ENCODE measurements at places on chromosomes 7 and 10.

DNA sequence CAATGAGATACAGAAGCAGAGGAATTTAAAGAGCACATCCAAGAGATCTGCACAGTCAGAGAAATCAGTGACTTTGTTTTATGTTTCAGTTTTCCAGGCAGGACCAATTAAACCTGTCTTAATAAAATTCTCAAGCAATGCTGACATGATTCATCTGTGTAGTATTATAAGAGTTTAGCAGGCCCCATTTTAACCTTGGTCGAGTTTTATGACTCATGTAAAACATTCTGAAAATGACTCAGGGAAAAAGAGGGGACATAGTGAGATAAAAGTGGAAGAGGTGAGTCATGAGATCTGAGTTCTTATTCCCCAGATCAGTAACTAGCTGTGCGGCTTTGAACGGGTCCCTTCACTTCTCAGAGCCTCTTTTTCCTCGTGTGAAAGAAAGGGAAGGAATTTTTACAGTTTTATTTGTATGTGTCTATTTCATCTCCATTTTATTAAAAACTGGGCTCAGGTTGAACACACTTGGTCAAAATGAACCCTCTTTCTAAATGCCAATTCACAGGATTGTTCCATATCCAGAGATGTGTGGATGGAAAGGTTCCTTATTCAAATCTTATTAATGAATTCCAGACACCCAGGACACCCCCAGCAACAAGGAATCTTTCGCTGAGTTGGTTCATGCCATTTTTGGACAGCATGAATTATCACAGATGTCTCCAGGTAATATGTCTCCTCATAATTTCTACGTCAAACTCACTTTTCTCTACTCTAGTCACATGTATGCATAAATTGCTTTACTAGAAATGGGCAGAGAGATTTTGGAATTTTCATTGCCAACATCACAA is 143.2 kb downstream of the JAZF1 start:
- DNase-seq = no peak

DNA sequence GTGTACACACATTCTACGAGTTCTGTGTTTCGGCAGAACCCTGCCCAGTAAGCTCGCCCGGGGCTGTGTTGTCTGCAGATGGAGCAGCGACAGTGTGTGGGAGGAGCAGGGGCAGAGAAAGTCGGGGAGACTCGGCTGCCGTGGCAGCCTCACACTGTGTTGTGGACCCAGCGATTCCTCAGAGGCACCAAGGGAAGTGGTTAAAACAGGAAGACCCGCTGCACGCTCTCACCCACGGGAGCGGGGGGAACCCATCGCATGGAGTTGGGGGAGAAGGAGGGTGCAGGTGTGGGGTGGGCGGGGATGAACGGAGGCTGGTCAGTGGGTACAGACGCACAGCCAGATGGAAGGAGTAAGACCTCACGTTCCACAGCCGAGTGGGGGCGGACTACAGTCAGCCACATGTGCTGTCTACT is 250.2 kb downstream of the ELFN1 start:
- DNase-seq = no peak

DNA sequence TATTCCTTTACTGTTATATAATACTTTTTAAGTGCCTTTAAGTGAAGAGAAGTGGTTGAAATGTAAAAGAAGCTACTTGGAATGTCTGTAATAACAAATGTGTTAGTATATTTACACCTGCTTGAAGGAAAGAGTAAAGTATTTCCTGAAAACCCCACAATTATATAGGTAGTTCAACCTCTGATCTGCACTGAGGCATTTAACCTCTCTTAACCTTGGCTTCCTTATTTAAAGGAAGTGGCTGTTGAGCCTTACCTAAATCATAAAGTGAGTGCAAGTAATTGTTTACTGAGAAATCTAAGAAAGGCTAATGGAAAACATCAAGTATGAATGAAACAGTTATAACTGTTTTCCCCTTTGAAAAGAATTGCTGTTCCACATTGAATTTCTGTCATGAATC is 294.5 kb downstream of the ADK start:
- no peak for DNase-seq

GRCh38 chr10:69315100-69315542 is 36.8 kb downstream of the HK1 start:
- no peak for DNase-seq

DNA sequence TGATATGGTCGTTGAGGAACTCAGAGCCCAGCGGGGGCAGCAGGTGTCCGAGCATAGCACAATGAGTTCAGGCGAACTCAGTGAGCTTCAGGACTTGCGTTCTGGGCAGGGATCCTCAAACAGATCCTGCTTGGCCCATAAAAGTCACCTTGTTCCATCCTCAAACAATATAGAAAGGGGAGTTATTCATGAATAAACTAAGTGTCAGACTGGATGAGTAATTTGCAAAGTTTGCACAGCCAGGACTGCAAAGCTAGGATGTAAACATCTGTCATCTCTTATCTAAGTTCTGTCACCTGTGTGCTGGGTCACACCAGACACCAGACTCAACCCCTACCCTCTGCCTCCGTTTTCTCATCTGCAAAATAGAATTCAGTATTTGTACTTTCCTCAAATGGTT is 58.0 kb upstream of the PFKP start:
- no peak for DNase-seq

- DNase-seq = no peak
These were observed 58.0 kb downstream of the LCOR start for GRCh38 chr10:96890172-96890513.

GRCh38 chr10:44963772-44964633 is 4.4 kb downstream of the RASSF4 start:
- no peak for DNase-seq

- DNase-seq = no peak
These were observed 17.9 kb upstream of the ACBD5 start for GRCh38 chr10:27258492-27258837.

- no peak for DNase-seq
These were observed 74.9 kb downstream of the LARP4B start for GRCh38 chr10:856416-857157.

DNA sequence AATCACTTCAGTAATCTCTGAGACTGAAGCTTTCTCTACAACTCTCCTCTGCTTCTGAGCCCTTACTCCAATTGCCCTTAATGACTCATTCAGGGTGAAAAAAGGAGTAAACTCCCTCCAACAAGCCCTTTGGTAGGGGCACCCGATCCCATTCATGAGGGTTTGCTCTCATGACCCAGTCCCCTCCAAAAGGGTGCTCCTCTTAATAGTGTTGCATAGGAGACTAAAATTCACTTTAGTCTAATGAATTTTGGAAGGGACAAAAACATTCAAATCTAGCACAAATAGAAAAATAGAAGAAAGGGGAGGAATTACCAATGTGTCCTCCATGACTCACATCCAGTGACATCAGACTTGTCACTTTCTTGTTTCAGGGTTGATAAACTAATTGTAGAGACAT is 66.2 kb upstream of the CCNY start:
- no peak for DNase-seq

- DNase-seq = no peak
These were observed 35.3 kb downstream of the PALS2 start for GRCh38 chr7:24608504-24608903.

DNA sequence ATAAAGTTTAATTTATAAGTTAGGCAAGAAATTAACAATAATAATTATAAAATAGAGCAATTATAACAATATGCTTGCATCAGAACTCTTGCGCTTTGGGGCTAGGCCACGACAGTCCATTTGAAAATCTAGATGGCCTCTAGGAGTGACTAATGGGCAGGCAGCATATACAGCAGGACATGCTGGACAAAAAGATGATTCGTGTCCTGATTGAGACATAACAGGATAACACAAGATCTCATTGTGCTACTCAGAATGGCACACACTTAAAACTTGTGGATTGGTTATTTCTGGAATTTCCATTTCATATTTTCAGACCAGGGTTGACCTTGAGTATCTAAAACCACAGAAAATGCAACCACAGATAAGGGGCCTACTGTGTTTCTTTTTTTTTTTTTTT is 27.5 kb downstream of the CTNNA3 start:
- DNase-seq = no peak

GRCh38 chr10:68235581-68235980 is 3.7 kb upstream of the ATOH7 start:
- DNase-seq = no peak

GRCh38 chr7:1239803-1240516 is 7.3 kb downstream of the UNCX start:
- no peak for DNase-seq

DNA sequence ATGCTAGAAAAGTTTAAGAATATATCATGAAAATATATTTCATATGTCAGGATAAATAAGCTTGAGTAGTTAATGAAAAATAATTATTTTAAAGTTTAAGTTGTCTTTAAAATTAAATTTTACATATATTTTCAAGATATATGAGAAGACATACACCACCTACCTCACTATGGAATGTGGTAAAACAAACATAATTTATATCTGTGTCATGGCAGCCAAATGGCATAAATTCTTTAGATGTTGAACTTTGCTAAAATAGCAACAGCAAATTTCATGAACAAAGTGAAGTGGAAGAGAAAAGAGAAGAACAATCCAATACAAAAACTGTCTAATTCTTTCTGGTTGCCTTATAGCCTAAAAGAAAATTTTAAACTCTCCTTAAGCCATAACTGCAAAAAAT is 39.6 kb upstream of the SLC16A12 start:
- DNase-seq = no peak

GRCh38 chr10:52485462-52485861 is 171.4 kb downstream of the DKK1 start:
- no peak for DNase-seq

GRCh38 chr10:21530168-21530567 is 3.9 kb upstream of the MLLT10 start:
- DNase-seq = no peak

DNA sequence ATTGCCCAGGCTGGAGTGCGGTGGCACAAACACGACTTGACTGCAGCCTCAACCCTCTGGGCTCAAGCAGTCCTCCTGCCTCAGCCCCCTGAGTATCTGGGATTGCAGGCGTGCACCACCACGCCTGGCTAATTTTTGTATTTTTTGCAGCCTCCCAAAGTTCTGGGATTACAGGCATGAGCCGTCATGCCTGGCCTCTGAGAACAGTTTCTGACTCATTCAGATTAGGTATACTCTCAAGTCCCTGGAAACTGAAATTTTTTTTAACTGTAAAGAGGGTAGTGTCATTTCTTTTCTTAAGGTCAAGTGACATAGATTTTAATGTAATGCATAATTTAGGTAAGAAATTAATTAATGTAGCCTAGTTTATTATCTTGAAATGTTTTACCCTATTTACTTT is 104.7 kb downstream of the SEPTIN7 start:
- DNase-seq = no peak
